ENCODE measurements at places on chromosomes 6 and 20. TPM values are rescaled to one million over a fixed set of nuclear protein-coding genes. Genes with fewer than 3 reads are reported as not detected.

RAB22A gene
- total RNA-seq = 11.6 TPM

TMEM14A gene
- 36.4 TPM for total RNA-seq

PBX2 gene
- 19.1 TPM for total RNA-seq

PNPLA1 gene
- total RNA-seq = not detected

CLPSL1 gene
- total RNA-seq = not detected
